Naive thymus-derived CD4-positive, alpha-beta T cell (primary cell): ENCODE measurements at places on chromosomes 3 and 15.

DNA sequence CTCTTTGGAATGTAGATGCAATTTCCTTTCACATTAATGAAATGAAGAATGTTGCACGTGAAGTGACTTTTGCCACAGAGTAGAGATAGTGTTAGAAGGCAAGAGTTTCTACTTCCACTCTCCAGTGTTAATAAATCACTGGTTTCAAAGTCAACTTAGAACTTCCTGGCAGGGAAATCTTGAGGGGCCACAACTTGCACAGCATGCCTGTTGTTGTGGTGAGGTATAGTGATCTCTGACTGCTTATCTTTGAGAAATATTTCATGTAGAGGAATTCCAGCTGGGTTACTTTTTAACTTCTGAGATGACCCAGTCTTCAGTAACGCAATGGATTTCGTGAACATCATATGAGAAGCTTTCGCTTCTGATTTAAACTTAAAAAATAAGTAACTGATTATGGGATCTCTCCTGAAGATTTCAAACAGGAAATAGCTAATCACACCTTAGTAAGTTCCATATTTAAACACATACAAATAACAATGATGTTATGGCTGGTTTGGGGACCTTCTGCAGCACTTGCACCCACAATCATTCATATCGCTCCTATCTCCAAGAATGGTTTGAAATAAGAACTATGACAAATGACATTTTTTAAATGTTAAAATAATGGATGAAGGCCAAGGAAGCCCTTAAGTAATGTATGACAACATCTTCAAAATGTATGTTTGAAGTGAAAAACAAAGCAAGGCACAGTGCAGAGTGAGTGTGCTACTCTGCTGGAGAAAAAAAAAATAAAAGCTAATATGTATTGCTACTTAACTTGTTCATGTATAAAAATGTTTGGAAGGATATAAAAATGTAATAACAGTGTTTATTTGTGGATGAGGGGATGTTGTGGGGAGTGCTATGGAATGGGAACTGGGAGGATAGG, 726.5 kb upstream of the NECTIN3 start:
- H3K4me1 ChIP-seq, result no peaks in the 10 kb centered on the region
- no peaks in the 10 kb centered on the region for H3K27me3 ChIP-seq
- no peak for DNase-seq
- H3K4me3 ChIP-seq, result no peak overlapping the region

DNA sequence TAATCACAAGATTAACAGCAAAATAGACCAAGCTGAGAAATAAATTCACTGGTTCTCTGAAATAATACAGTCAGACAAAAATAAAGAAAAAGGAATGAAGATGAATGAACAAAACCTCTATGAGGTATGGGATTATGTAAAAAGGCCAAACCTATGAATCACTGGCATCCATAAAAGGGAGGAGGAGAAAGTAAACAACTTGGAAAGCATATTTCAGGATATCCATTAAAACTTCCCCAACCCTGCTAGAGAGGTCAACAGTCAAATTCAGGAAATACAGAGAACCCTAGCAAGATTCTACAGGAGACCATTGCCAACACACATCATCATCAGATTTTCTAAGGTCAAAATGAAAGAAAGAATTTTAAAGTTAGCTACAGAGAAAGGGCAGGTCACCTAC, 649.7 kb upstream of the CBLB start:
- no peak overlapping the region for H3K27ac ChIP-seq
- no peaks in the 10 kb centered on the region for H3K27me3 ChIP-seq
- no peak for DNase-seq
- no peaks in the 10 kb centered on the region for H3K4me1 ChIP-seq

- no peak overlapping the region for H3K27ac ChIP-seq
- no peaks in the 10 kb centered on the region for H3K27me3 ChIP-seq
- DNase-seq, result no peak
- no peak overlapping the region for H3K4me3 ChIP-seq
- H3K36me3 ChIP-seq, result no peaks in the 10 kb centered on the region
- no peaks in the 10 kb centered on the region for H3K4me1 ChIP-seq
Observed at GRCh38 chr15:36810656-36811449, 231.4 kb downstream of the CDIN1 start.

DNA sequence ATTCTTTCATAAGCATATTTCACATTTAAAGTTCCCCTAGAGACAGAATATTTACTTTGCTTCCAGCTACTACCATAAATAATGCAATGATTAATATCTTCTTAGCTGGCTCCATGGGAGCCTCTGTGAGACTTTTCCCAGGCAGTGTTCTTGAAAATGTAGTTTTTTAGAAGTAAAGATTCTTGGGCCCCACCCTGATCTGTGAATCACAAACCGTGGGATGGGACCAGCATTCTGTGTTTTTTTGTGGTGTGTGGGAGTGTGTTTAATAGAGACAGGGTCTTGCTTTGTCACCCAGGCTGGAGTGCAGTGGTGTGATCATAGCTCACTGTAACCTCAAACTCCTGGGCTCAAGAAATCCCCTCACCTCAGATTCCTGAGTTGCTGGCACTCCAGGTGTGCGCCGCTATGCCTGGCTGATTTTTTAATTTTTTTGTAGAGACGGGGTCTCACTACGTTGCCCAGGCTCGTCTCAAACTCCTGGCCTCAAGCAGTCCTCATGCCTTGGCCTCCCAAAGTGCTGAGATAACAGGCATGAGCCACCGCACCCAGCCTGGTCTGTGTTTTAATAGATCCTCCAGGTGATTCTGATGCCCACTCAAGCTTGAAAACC, 83.0 kb downstream of the KLHL25 start:
- H3K27me3 ChIP-seq, result no peaks in the 10 kb centered on the region
- H3K27ac ChIP-seq, result peak overlapping the region; percentile 11
- peaks cover 15% of the 10 kb centered on the region for H3K4me1 ChIP-seq
- no peak overlapping the region for H3K4me3 ChIP-seq
- no peak for DNase-seq
